ENCODE measurements at places on chromosomes 13 and 19.

DNA sequence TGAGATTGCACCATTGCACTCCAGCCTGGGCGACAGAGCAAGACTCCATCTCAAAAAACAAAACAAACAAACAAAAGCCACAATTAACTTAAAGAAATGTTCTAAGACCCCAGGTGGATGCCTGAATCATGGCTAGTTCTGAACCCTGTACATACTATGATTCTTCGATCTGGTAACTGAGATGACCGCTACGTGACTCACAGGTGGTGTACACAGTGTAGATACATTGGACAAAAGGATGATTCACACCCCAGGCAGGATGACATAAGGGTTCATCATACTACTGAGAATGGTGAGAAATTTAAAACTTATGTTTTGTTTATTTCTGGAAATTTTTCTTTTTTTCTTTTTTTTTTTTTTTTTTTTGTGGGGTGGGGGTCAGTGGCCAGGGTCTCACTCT is 6.5 kb downstream of the ZNF426 start:
- DNase-seq: no peak

- no peak for DNase-seq
Observed at GRCh38 chr19:43351998-43352746, 1.3 kb upstream of the CD177 start.

GRCh38 chr19:6402837-6403608 is 10.1 kb upstream of the GTF2F1 start:
- DNase-seq: no peak

GRCh38 chr19:30512176-30513081 is 140.2 kb downstream of the ZNF536 start:
- no peak for DNase-seq

- no peak for DNase-seq
Observed at GRCh38 chr13:72166102-72166650, 299.2 kb upstream of the DACH1 start.

DNA sequence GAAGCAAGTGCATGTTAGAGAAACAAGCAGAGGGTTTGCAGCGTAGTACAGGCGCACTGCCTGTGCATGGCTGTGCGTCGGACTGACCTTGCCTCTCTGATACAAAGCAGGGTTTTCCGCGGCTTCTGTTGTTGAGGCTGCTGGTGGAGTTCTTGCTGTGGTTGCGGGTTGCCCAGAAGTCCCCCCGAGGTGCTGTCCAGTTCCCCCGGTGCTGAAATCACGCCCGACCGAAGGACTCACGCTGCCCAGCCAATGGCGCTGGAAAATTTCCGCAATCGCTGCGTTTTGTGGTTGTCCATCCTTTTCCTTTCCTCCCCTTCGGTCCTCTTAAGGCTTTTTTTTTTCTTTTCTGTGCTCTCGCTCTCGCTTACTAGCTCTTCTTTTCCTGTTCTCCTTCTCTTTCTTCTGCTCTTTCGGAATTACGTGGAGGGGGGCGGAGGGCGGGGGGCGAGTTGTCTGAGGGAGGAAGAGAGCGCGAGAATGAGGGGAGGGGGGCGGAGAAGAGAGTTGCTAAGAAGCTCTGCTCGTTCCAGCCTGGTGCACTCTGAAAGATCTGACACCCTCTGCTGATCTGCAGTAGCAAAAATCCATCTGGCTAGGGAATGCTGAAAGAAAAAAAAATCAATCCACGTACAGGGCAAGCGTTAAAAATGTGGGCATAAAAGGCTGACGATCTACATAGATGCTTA is at the start of gene SLITRK1:
SLITRK1 (minus strand) TSS at position 558 of the 689 bp plus-strand sequence. CDS start 967 bp downstream, outside the sequence.
- DNase-seq: no peak

GRCh38 chr13:93727211-93728141 is 500.9 kb downstream of the GPC6 start:
- no peak for DNase-seq

DNA sequence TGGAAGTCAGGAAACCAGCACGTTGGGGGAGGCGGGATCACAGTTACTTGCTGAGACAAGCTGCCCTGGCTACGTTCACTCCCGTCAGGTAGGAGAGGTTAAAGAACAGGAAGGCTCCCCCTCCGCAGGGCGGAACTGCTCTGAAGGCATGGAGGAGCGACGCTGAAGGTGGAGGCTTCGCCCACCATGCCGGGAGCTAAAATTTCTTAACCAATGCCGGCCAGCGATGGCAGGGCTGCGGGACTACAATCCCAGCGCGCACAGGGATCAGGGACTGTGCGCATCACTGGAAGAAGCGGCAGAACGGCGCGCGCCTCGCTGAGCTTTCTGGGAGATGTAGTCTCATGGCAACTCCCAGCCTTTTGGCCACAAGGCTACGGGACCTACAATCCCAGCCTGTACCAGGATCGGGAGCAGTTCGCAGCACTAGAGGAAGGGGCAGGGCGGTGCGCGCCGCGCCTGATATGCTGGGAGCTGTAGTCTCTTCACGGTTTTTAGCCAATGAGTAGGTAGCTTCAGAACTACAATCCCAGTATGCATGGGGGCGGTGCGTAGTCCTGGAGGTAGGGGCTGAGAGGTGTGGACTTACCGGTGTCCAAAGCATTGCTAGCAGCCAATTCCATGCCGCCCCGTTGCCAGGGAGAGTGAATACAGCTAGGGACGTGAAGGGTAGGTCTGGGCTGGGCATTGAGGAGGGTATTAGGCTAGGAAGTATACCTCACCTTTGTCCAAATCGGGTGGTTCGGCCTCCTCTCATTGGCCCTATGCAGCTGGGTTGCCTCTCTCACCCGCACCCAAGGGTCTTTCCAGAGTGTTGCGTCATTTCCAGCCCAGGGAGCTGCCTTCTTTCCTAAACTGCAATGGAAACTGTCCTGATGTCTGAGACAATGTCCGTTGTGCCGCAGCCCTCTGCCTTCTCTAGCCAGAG is 12.8 kb upstream of the ZNF682 start:
- DNase-seq: peak; percentile 66

DNA sequence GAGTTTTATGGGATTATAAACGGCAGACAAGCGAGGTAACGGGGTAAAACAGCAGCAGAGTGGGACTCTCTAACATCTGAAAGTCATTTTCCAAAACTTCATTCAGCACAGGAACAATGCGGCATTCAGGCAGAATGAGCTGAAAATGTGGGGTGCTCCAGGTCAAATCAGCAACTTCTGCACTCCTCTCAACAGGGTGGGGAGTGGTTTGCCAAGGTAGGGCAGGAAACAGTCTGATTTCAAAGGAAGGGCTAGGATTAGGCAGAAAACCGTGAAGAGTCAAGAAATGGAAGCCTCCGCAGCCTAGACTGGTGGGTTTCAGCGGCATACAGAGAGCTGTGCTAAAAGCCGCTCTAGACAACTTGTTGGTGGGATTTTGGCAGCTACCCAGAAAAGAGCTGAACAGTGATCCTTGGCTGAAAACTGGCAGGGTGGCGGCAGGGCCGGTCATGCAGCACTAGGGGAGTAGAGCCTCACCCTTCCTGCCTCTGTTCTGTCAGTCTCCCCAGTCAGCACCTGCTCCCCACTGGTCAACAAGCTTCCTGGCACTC is 154.2 kb upstream of the KLF12 start:
- DNase-seq: no peak

GRCh38 chr19:38046254-38047048 is 139.4 kb downstream of the SIPA1L3 start:
- DNase-seq: no peak

DNA sequence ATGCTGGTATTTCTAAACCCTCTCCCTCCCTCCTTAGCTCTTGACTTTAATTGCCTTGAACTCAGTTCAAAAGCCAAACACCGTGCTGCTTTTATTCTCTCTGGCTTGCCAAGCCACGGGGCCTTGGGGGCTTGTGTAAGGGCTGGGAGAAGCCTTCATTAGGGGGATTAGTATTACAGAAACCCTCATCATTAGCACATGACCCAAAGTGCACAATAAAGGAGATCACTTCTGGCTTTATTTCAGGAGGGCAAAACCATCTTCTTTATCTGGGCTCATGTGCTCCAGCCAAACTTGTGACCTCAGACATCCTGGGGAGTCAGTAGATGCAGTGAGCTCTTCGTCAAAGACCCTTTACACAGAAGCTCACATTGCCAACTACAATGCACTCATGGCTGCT is at the start of gene DCT:
DCT (minus strand) TSS at position 67 of the 400 bp plus-strand sequence. CDS start 427 bp downstream, outside the sequence.
- DNase-seq: no peak

DNA sequence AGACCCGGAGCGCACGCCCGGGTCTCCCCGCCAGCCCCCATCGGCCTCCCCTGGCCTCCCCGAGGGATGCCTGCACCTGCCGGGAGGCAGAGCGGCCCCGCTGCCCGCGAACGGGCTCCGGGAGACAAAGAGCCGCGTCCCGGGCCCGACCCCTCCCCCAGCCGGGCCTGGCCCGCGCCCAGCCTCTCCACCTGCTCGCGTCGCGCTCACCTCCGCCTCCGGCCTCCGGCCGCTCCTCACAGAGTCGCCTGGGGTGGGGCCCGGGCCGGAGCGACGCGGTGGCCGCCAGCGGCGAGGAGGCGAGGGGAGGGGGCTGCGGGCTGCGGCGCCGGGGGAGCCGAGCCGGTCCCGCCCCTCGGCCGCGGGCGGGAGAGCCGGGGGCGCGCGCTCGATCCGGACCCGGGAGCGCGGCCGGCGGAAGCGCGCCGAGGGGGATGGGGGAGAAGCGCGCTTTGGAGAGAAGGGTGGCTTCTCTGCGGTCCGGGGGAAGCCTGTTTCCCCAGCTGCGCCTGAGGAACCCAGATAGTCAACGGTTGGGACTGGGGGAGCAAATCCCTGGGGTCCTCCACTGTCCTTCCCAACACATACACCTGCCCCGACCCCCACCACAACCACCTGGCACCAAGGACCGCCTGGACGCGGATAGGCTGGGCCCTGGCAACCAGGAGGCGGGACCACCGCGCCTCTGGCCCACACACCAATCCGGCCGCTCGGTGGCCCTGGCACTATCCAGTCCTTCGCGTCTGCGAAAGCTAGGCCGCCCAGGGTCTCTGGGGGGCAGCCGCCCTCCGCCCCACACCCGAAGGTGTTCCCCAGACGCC is at the start of gene PRR36:
PRR36 (minus strand) TSS at position 315 of the 821 bp plus-strand sequence. CDS start 701 bp downstream, outside the sequence.
- no peak for DNase-seq

DNA sequence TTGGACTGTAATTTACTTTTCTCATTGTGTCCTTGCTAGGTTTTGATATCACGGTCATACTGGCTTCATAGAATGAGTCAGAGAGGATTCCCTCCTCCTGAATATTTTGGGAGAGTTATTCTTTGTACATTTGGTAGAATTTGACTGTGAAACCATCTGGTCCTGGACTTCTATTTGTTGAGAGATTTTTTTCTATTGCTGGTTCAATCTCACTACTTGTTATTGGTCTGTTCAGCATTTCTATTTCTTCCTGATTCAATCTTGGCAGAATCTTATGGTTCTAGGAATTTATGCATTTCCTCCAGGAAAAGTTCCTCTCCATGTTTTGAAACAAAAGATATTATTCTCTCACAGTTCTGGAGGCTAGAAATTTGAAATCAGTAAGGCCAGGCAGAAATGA is 4.9 kb upstream of the CD33 start:
- DNase-seq: no peak

DNA sequence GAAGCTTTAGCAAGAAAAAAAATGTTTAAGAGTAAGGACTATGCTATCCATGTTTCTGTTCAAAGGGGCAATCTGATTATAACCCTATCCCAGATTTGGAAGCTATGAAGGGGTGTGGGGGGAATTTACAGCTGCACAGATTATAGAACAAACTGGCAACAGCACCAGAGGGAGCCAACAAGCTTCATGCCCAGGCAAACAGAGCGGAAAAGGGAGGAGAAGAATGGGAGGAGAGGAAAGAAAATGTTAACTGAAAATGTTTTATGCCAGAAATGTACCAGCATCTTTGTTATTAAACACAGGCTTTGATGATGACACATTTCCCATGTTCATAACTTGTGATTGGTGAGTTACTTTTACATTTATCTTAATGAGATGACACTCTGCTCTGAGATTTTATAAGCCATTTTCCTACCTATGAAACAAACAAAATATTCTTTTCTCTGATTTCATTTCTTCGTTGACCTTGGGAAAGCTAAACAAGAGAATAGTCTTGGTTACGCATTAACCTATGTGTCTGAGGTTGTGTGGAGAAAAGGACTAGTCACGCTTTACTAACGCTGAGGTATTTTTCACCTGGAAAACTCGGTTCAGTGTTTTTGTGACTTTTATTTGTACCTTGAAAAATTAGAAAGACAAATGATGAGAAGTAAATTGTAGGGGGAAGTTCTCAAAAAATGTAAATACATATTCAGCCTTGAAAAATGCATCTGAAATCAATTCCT is 235.8 kb upstream of the MIR17HG start:
- no peak for DNase-seq

- DNase-seq: no peak
Observed at GRCh38 chr13:114089751-114090400, 42.5 kb downstream of the RASA3 start.

- DNase-seq: peak; percentile 64
Observed at GRCh38 chr19:50679177-50680125, 30.2 kb downstream of the C19orf81 start.

DNA sequence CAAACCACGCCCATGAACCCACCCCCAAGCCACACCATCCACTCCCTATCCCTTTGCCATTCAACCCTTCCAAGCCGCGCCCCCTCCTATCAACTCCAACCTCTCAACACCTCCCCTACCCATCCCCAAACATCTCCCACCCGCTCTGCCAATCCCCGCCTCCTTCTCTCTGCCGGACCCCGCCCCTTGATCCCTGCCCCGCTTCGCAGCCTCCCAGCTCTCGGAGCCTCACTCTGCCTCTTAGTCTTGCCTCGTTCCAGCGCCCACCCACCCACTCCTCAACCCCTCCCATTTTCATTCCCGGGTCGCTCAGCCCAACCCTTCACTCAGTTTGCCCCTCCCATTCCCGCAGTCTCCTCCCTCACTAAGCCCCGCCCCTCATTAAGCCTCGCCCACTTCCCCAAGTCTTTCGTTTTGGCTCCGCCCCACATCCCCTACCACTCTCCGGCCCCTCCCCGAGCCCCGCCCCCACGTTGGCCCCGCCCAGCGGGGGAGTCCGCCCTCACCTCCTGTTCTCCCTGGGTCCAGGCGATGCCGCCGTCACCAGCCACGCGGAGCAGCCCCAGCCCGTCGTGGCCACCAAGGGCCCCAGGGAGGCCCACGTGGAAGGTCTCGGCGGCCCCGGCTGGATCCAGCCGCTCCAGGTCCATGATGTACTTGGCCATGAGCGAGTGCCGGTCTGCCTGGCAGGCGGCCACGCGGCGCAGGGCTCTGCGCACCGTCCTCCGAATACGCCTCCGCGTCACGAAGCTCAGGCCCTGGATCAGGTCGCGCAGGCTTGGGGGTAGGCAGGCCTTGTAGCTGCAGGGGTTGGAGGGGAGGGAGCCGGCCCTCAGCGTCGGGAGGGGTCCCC is 5.7 kb downstream of the JAK3 start:
- DNase-seq: peak; percentile 15
